Hematopoietic multipotent progenitor cell treated with erythropoietin and hydrocortisone succinate and interleukin-3 and kit ligand, for 8 days (in vitro differentiated cells): ENCODE measurements at places on chromosomes 2 and 18.
A peak's percentile ranks its signal among the peaks of the same experiment; 100 is the strongest.

DNA sequence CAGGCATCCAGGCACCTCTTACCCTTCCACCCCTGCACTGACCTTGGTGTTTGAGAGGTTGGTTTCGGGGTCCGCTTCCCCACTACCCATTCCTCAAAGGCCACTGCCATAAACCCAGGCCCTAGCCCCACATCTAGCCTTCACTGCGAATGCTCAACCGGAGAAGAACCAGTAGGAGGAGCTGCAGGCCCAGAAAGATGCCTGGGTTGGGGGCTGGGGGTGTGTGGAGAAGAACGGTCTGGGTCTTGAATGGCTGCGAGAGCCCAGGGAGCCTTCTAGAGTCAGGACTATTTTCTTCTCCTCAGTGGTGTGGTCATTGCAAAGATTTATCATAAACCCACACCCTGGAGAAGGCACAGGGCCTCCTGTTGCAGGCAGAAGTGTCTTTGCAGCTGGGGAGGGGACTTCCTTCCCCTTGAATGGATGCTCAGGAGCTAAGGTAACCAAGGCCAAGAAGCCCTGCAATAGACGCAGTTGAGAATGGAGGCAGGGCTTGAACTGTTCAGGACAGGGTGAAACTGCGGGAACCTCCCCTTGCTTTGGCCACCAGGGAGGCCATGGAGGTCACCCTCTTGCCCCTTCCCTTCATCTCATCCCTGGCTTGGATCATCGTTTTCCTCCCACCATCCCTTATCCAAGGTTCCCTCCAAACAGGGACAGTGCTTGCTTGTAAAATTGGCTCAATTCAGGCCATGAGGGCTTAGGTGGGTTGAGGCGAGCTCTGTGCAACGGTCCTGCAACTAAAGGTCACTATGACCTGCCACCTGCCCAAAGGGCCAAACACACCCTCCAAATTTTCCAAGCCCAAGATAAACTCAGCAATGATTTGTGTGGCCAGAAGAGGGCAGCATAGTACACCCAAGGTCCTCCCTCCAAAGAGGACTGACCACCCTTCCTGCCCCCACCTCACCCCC is 20.9 kb downstream of the THNSL2 start:
- DNase-seq: peak; percentile 36

- DNase-seq: no peak
These were observed 29.2 kb upstream of the UXS1 start for GRCh38 chr2:106223347-106223746.

DNA sequence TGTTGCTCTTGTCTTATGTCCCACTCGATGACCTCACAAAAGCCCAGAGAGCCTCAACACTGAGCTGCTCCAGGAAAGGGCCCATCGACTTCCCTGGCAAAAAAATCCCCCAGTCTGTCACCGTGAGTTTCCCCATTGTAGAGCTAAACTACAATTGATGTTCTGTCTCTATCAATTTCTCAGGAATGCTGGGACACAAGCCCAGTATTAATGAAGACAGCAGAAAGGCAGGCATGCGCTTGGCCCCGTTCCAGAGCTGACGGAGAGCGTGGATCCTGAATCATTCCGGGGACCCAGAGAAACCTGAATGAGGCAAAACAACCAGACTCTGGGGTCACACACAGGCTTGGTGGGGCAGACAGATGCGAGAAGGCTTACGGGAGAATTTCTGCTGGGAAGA is 146.9 kb downstream of the TTC32 start:
- no peak for DNase-seq

- DNase-seq: no peak
These were observed 31.1 kb upstream of the PPP1R1C start for GRCh38 chr2:181954538-181954883.

DNA sequence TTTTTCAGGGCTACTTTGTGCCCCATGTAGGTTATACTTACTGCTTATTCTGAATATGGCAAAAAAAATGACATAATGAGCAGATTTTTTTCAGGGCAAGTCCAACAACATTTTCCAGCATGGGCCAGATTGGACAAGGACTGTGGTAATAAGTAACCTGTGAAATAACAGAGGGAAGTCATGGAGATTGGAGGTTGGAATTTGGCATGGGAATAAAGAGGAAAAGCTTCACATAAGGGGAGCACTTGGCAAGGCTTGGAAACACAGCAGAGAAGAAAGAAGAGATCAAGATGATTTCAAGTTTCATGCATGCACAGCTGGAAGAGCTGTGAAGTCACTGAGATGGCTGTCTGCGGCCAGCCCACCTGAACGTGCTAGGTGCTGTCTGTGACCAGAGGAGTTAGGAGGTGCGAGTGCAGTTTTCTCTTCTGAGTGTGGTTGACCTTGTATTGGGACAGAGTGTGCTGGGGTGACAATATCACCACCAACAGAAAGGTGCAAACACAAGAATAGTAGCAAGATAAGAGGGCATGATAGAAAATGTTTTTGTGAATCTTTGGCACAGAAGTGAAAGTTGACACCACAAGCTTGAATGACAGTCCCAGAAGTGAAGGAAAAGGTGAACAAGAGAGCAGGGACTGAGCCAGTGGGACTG is 71.1 kb upstream of the DSC1 start:
- DNase-seq: no peak
